ENCODE measurements at places on chromosomes 12 and 14. TPM values are rescaled to one million over a fixed set of nuclear protein-coding genes. Genes with fewer than 3 reads are reported as not detected.

The JAG2 gene
- 1.5 TPM for total RNA-seq

DNA sequence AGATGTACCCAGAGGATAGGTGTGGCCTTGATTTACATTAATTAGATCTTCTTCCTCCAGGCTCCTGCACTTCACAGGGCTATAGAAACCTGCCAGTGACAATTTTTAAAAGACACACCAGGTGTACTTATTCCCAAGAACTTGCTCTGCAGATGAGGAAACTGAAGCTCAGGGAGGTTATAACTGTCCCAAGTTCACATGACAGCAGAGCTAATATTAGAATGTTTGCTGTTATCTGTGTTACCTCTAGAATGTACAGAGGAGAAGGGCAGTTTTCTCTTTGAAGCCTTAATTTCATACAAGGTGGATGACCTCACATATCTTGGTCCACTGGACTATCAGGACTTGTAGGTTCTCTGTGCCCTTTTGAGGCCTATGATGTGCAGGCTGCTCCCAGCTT lies 27.7 kb downstream of the RASSF8 start:
- H3K27me3 ChIP-seq: no peaks in the 10 kb centered on the region
- H3K27ac ChIP-seq: no peak overlapping the region
- H3K4me3 ChIP-seq: no peak overlapping the region

The PTPRB gene
- total RNA-seq: not detected

DNA sequence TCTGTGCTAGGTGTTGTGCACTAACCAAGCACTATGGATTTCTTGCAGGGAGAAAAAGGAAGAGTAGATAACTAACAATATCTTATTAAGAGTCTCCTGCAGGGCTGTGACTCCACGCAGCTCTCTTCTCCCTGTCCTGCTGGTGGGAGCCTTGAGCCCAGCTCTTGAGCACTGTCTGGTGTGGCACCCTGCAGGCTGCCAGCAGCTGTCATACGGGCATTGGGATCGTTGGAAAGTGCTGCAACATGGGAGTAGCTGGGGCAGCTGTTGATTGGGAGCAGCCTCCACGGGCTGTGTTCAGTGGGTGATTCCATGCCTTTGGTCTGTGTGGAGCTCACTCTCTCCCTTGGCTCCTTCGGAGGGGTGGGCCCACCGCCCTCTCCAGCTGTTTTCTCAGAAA lies 125.3 kb downstream of the FBXL14 start:
- no peak for DNase-seq
- no peaks in the 10 kb centered on the region for H3K27me3 ChIP-seq
- no peaks in the 10 kb centered on the region for H3K4me1 ChIP-seq
- peaks cover 2% of the 10 kb centered on the region for H3K36me3 ChIP-seq
- no peak overlapping the region for H3K27ac ChIP-seq
- no peak overlapping the region for H3K4me3 ChIP-seq

Data from activated CD4-positive, alpha-beta T cell treated with anti-CD3 and anti-CD28 coated beads, Interleukin-2, amount 10 ng/mL, durations not matched to agents 7 days and 5 days (primary cell).